ENCODE measurements at places on chromosomes 13 and 19.

GRCh38 chr13:52743988-52744387, 4.4 kb upstream of the CNMD start:
- no peak for DNase-seq

DNA sequence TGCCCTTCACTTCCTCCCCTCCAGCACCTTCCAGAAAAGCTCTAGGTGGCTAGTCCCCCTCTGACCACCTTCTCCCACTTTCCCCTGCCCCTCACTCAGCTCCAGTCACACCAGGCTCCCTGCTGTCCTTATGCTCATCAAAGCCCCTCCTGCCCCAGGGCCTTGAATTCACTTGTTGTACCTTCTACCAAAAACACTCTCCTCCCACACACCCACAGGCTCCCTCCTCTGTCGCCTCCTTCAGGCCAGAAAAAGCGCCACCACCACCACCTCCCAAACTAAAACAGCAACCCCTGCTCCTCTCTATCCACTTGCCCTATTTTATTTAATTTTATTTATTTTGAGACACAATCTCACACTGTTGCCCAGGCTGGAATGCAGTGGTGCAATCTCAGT, 4.8 kb upstream of the CEACAM16 start:
- no peak for DNase-seq

DNA sequence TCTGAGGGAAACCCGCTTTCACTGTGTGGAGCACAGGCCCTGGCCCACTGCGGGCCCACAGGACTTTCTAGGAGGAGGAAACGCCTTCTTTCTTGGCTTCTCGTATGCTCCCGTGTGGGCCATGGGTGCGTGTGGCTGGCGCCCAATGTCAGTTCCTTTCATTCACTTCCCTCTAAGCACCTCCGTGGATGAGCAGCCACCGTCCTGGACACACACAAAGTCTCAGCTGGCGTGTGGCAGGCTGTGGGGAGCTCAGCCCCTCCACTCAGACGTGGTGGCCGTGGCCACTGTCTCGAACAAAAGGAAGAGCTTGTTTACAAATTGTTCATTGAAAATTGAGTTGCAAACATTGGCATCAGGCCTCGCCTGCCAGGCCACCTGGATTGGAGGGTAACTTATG, 240.0 kb upstream of the SGCG start:
- no peak for DNase-seq

GRCh38 chr19:50719566-50719965, at the start of gene SHANK1:
Gene SHANK1, minus strand, starts transcription at chr19:50719802. Its CDS starts 2,883 bp downstream, at chr19:50716919.
- no peak for DNase-seq

- no peak for DNase-seq
Measured at GRCh38 chr13:50598338-50598737, 245.2 kb downstream of the DLEU7 start.

DNA sequence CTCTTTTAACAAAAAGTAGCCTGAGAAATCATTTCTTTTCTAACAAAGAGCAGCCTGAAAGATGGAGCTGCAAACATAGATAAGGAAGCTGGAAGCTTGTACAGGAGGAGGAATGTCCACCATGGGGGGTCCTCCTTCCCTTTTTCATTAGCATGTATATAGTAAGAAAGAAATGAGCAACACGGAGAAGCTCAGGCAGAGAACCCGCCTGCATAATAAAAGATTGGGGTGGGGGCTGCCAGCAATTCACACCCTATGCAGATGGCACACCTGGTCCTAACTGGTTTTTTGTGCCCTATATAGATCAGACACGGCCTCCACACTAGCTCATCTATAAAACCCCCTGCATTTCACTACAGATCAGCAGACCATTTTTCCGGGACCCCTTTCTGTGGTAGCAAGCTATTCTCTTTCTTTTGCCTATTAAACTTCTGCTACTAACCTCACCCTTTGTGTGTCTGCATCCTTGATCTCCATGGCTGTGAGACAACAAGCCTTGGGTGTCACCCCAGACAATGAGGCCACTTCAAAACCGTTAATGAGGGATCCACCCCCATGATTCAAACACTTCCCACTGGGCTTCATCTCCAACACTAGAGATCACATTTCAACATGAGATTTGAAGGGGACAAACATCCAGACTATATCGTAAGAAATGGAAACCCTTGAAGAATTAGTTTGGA, 167.5 kb upstream of the FREM2 start:
- DNase-seq, result no peak

DNA sequence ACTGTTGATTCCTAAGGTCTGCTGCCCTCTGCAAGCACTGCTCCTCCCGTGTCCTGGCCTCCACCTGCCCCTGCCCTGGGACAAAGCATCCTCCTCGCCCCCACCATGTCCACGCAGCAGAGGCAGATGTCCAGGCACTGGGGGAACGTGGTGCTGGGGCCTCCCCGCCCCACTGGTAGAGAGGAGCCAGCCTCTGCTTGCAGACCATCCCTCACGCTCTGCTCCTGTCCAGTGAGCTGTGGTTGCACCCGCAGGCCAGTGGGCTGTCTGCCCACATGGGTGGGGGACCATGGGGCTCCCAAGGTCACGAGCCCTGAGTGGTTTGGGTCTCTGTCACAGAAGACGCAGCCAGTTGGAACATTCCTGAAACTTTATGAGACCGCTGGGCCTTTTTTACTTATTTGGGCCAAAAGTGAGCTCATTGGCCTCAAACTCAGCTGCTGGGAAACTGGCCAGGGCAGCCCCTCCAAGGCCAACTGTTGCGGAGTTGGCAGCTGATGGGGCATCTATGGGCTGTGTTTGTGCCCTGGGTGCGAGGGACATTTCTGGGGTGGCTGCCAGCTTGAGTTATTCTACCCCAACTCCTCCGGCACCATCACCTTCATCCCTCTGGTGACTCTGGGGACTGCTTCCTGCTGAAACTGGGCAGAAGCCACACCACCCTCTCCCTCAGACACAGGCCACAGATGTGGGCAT, 64.8 kb upstream of the F7 start:
- no peak for DNase-seq

DNA sequence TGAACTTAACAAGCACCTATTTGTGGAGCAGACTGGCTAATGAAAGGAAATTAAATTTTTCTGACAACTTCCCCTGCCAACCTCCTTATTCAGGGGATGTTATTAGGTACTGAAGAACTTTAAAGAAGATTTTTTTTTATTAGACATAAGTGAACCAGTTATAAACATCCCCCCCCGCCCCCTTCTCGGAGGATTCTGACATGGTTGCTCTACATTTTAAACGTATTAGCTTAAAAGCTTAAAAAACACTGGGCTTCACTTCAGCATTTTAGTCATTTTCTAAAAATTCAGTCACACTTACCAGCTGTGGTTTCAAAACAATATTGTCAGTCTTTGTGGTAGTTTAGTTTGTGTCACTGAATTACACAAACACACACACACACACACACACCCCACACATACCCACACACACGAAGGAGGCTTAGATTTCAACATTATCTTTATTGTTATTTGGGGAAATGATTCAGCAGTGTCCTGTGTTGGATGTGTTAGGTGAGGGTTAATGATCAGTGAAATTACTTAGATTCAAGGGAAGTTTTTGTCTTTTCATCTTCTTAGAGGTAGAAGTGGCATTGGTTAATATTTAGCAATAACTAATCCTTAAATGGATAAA, 145.7 kb downstream of the PCCA start:
- no peak for DNase-seq

GRCh38 chr19:35045667-35046300, 4.3 kb downstream of the HPN start:
- no peak for DNase-seq

GRCh38 chr13:44302233-44302632, 71.4 kb upstream of the SERP2 start:
- DNase-seq, result no peak

- no peak for DNase-seq
Measured at GRCh38 chr13:42660333-42660965, 86.5 kb downstream of the TNFSF11 start.

- no peak for DNase-seq
Measured at GRCh38 chr13:79671420-79671819, 190.5 kb downstream of the NDFIP2 start.

GRCh38 chr13:41212881-41213280, 18.5 kb upstream of the KBTBD7 start:
- no peak for DNase-seq

DNA sequence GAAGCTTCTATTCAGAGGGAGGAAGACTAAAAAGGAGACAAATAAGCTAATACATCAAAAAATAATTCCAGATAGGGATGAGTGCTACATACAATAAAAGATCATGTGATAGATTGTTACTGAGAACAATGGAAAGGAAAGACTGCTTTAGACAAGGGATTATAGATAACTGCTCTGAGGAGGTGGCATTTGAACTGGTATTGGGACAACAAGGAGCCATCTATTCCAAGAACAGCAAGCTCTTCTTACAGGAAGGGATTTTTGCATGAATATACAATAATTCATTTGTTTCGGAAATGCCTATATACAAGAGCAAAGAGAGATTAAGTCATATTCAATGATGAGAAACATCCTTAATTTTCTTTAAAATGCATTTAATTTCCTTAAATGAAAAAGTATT, 540.5 kb upstream of the KLF12 start:
- DNase-seq, result no peak

GRCh38 chr19:16898361-16899015, 9.7 kb downstream of the F2RL3 start:
- no peak for DNase-seq

DNA sequence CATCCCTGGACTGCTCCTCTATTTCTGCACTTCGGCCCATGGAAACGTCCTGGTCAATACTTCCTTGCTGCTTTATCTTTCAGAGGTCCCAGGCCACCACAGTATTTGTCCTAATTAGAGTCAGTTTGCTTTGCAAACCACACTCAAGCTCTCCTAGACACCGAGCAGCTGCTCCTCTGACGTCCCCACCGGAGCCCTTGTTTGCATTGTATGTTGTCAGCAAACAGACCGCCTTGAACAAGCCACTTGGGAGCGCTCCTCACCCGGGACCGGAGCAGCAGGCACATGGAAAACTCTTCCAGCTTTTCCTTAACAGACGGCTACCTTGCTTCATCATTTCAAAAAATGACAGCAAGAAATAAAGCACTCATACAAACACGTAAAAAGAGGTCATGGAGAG, 51.5 kb upstream of the GTF3A start:
- DNase-seq, result peak; percentile 92

- DNase-seq, result no peak
Measured at GRCh38 chr19:38727868-38728660, 16.2 kb downstream of the CAPN12 start.

- no peak for DNase-seq
Measured at GRCh38 chr19:32977280-32977679, 5.2 kb downstream of the FAAP24 start.

DNA sequence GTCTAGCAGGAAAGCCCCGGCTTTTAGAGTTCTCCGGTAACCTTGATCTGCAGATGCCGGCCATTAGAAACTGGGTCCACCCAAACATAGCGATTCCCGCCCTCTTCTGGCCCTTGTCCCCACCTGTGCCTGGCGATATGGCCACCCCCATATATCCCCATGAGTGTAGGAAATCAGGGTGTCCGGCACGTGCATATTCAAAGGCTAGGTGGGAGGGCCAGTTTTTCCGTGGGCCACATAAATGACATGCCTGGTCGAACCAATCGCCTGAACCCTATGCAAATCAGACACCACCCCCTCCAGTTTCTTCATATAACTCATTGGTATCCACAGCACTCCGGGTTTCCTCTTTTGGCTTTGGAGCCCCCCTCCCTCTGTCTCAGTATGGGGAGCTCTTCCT, 37.4 kb downstream of the ERICH4 start:
- no peak for DNase-seq

DNA sequence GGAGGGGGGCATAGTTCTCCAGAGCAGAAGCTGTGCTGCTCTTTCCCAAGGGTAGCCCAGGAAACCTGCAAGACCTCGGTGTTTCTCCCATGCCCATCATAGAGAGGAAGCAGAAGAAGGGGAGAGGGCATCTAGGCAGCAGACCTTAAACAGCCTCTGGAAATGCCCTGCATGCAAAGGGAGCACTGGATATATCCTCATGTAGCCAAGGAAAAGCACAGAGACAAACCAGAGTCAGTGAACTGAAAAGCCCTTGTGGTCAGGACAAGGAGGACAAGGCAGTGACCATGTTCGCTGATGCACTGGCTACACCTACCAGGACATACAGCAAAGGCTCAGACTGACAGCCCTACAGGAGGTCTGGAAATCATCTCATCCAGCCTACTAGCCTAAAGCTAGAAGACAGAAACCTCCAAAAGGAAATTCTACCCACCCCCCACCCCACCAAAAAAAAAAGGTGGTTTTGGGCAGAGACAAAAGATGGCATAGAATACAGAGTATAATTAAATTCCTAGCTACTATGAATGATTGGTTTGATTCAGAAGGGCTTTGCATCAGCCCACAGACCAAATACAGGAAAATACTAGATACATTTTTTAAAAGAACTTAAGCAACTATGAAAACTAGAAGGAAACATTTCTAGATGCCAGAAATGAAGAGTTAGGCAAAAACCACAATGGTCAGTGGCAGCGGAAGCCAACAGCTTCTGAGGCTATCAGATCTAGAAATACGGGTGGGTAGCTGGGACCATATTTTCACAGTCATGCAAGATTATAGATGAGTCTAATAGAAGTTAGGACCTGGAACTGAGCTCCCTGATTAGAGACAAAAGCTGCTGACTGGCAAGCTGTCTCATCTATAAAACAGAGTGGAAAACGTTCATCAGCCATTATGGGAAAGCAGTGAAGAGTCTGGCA, 4.4 kb upstream of the TBC1D4 start:
- DNase-seq, result no peak

- DNase-seq, result no peak
Measured at GRCh38 chr13:99347911-99348451, 40.8 kb upstream of the GPR183 start.

DNA sequence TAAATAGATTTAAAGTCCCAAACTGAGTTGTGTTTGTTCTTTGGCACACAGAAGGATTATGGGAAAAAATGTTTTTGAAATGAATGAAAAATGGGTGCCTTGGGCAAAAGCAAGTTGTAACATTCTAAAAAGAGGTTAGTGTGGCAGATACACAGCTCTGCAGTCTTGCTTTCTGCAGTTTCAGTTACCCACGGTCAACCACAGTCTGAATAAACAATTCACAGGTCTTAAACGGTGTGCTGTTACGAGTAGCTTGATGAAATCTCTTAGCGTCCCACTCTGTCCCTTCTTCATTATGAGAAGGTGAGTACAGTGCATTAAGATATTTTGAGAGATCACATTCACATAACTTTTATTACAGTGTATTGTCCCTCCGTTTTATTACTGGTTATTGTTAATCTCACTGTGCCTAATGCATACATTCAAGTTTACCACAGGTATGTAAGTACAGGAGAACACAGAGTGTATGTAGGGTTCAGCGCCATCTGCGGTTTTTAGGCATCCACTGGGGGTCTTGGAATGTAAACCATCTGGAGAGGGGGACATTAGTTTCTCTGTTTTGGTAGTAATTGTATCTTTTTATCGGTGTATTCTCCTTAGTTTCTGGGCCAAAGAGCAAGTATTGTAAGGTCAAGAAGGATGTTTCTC, 8.1 kb downstream of the FARP1 start:
- DNase-seq, result no peak

GRCh38 chr19:2372076-2372612, 12.1 kb downstream of the TMPRSS9 start:
- DNase-seq, result no peak

- DNase-seq, result no peak
Measured at GRCh38 chr19:57815247-57816075, 748 bp upstream of the ZNF552 start.

Data from NCI-H1092 (cell line).